ENCODE measurements at places on chromosomes 2 and 18.

DNA sequence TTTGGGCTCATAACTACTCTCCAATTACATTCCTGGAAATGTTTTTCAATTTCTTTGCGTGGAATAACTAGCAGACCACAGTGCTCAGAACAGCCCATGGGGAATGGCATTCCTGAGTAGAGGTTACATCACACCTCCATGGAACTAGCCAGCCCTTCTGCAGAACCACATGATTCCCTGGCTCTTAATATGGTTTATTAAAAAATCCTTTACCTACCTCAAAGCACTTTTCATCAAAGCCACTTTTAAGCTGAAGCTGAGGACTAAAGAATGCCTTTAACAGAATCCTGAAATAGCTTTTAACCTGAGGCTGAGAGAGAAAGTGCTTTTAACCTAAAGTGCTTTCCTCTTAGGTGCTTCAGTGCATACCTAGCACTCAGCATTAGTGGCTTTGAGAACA, 376.3 kb downstream of the ARHGAP15 start:
- no peak for DNase-seq

GRCh38 chr2:18896125-18896764, 306.9 kb upstream of the NT5C1B start:
- DNase-seq: no peak

GRCh38 chr2:238669046-238669445, 178.8 kb upstream of the TWIST2 start:
- DNase-seq: no peak

DNA sequence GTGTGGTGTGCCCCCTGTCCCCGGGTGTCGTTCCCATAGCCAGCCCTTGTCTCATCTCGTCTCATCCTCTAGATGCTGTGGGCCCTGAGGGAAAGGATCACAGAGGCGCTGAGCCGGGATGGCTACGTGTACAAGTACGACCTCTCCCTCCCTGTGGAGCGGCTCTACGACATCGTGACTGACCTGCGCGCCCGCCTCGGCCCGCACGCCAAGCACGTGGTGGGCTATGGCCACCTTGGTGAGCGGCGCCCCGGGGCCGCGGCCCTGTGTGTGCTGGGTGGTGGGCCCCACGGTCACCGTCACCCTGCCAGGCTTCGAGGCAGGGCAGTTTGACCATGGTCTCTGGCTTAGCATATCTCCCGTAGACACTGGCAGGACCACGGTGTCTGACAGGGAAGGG, 20.8 kb upstream of the GAL3ST2 start:
- no peak for DNase-seq

DNA sequence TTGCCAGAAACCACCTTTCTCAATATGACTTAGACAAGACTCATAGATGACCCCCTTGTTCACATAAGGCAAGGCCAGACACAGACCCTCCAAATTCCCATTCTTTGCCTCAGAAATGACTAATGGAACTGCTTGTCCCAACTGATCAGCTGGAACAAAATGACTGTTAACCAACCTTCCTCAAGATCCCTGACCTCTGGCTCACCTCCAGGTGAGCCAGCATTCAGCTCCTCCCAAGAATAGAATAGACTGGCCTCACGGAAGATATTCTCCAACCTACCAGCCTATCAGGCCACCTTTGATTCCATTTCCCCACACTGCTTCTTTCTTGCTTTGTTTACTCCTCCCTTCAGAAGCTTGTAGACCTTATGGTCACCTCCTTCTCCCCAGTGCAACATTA, 195.7 kb upstream of the VWC2L start:
- no peak for DNase-seq

Data from HFFc6 (cell line).